Osteocyte (in vitro differentiated cells): ENCODE measurements at places on chromosomes 5 and 9.

DNA sequence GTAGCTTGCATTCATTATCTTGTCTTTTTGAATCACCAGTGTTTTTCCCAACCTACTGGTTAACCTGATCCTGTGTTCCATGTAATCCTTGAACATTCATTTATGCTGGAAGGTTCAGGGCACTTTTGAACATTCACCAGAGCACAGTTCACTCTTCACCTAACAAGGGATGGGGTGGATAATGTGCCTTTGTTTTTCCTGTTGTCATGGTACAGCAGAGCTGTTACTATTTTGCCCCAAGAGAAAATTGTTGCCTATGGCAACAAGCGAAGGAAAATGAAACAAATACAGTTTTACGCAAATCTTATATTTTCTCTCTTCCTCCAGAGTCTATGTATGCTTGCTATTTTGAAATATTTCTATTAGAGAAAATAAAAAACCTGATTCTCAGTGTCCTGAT is 60.3 kb upstream of the RIOK2 start:
- no peak for DNase-seq

GRCh38 chr5:128274441-128274840 is 190.9 kb downstream of the SLC12A2 start:
- DNase-seq = no peak

- peak; percentile 97 for DNase-seq
Observed at GRCh38 chr9:128117613-128118471, 9.7 kb downstream of the PTGES2 start.

GRCh38 chr9:123418506-123418905 is 62.5 kb downstream of the CRB2 start:
- DNase-seq = no peak

- DNase-seq = no peak
Observed at GRCh38 chr5:62593331-62593730, 14.7 kb downstream of the LRRC70 start.
